HFFc6 (cell line): ENCODE measurements at places on chromosomes 6 and 20.

GRCh38 chr6:119179842-119180241 lies 101.4 kb upstream of the FAM184A start:
- DNase-seq = no peak

DNA sequence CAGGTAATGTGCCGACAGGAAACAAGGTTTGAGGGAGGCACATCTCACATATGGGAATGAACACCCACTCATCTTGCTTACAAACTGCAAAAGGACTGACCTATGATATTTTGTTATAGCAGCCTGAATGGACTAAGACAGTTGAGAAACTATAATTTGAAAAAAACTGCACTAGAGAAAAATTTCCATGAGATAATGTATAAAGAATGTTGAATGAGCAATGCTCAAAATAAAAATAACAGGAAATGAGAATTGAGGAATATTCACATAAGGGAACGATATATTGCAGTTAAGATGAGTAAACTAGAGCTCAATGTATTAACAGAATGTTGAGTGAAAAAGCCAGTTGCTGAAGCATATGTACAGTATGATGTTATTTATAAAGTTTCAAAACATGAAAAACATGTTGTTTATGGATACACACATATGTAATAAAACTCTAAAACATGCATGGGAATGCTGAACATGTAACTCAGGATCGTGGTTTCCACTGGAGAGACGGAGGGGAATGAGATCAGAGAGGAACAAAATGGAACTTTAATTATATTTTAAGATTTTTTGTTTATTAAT lies 6.3 kb upstream of the TBC1D22B start:
- DNase-seq = peak; percentile 39

DNA sequence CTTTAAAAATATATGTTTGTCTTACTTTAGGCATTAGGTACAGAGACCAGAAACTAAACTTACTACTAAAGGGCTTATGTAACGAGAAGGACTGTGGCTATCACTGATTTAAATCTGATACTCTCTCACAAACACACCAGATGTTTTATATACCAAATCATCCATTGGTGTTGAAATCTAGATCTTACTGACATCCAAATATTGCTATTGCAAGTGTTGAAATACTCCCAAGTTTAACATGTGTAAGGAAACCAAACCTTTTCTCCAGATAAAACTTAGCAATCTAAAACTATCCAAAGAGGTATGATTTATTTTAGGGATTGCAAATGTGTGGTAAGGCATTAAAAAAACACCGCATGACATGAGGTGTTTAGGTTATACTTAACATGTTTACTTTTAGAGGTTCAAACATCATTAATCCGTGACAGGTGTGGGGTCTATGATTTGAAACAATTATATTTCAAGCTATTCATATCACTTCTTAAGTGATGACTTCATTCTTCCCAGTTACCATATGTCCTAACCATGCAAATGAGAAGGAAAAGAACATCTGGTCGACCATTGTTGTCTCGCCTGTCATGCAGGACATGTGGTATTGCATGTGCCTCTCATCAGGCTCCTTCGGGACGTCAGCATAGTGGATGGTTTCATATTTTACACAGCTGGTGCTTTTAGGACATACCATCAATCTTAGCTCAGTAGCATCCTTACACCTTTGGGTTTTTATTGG lies 168.3 kb upstream of the SPACA1 start:
- no peak for DNase-seq

- no peak for DNase-seq
Measured at GRCh38 chr6:140879946-140880345, 1252.8 kb upstream of the GJE1 start.

DNA sequence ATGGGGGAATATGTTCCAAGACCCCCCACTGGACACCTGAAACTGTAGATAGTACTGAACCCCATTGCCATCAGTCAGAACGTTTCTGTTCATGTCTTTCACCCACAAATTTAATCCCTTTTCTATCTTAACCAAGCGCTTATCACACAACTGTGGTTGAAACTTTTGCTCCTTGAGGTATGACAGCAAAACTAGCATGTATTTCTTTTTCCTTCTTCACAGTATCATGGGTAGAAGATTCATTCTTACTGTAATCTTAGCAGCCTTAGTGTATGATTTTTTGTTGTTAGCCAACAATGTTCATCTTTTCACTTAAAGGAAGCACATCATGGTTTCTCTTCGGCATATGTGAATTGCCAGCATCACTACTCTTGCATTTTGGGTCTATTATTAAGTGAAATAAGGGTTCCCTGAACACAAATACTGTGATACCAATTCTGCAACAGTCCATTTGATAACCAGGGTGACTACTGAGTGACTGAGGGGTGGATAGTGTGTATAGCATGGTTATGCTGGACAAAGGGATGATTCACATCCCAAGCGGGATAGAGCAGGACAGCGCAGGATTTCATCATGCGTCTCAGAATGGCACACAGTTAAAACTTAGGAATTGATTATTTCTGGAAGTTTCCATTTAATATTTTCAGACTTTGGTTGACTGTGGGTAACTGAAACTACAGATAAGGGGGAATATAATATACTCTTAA lies 41.8 kb downstream of the KCNS1 start:
- DNase-seq = peak; percentile 57
